ENCODE measurements at places on chromosomes 12 and 14.

GRCh38 chr12:116368196-116369194 is 91.0 kb upstream of the MED13L start:
- DNase-seq: no peak

DNA sequence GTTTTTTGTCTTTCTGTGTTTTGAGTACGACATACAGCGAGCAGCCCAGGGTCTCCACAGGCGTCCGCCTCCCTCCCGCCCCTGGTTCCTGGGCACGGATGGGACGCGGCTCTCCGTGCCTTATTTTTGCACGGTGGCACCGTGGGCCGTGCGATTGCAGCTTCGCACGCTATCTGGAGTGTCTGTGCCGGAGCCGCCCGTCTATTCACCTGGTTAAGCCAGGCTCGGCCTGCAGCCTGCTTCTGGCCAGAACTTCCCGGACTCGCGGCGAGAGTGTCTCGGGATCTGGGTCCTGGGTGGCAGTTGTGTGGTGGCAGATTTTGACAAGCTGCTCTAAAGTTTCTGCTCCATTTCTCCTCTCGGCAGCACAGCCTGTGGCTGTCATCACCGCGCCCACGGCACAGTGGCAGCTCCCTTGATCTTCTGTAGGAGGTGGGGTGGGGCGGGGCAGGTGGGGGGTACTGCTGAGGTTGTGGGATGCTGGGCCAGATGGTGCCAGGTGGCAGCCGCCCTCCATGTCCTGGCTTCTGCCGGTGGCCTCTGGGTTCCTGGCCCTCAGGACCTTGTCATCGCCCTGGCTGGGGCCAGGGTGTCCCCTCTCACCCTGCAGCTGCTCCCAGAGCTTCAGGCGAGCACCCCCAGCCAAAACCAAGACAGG is 2.9 kb downstream of the MMP17 start:
- DNase-seq: no peak

- DNase-seq: no peak
Measured at GRCh38 chr12:3559601-3560294, 68.7 kb downstream of the PRMT8 start.

DNA sequence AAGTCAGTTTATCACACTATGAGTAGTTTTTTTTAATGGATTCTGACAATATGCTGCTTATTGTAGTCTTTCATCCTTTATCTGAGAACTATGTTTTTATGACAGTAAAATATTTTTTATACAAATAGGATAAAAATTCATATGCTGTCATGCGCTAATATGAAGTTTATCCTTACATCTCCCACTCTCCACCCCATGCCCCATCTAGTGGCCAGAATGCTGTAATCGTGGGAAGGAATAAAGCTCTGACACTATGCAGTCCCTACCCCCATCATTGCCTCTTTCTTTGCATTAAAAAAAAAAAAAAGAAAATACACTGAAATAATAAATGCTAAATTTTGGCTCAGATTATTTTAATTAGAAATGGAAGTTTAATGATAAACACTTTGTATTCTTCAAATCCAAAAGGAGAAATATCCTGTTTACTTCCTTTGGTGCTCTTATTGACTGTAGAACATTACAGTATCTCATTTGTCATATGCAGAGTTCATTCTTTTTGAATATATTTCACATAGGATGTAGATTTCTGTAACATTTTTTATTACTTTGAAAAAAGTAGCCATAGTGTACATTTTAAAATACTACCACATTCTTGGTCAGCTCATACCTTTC is 145.9 kb upstream of the SLCO1C1 start:
- DNase-seq: no peak

Measured in MV-4-11 (cell line).